Fibroblast of skin of scalp (primary cell): ENCODE measurements at places on chromosomes 11 and 22.

GRCh38 chr22:32100711-32101110, 57.6 kb downstream of the SLC5A1 start:
- no peak for DNase-seq

DNA sequence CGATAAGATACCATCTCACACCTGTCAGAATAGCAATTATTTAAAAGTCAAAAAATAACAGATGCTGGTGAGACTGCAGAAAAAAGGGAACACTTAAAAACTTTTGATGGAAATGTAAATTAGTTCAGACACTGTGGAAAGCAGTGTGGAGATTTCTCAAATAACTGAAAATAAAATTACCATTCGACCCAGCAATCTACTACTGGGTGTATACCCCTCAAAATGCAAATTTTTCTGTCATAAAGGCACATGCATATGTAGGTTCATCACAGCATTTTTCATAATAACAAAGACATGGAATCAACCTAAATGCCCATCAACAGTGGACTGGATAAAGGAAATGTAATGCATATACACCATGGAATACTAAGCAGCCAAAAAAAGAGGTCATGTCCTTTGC, 10.5 kb downstream of the SLC22A9 start:
- DNase-seq: no peak

GRCh38 chr22:50032941-50033601, 20.5 kb upstream of the IL17REL start:
- no peak for DNase-seq

DNA sequence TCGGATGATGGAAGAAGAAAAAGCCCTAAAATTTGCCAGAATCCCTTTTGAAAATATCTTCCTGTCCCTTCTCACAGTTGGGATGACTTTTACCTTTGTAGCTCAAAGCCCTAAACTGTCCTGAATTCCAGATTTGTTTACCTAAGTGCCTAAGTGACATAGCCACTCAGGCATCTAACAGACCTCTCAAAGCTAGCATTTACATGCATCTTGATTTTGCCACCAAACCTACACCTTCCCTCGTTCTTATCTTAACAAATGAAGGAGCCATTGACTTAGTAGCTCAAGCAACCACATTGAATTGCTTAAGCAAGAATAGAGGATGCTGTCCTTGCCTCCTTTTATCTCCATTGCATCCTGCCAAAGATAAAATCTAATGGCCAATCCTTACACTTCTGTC, 198.4 kb upstream of the NTM start:
- no peak for DNase-seq

DNA sequence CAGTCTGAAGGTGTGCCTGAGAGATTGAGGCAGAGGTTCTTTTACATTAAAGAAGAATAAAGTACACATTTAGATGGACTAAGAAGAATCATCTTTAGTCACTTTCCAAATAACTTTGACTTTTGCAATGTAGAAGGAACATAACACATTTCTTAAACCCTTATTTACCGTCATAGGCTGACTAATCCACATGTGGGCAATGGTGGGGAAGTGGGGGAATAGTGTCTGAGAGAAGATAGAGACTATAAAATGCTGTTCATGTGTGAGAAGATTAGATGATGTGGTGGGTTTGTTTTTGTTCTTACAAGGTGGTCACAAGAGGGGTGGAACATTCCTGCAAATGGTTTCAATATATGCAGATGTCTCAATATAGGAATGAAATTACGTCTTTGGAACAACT, 1.8 kb downstream of the MS4A4A start:
- DNase-seq: no peak
